H7 (cell line): ENCODE measurements at places on chromosomes 3 and 15. TPM values are rescaled to one million over a fixed set of nuclear protein-coding genes. Genes with fewer than 3 reads are reported as not detected.
A peak's percentile ranks its signal among the peaks of the same experiment; 100 is the strongest.

- peak; percentile 57 for DNase-seq
These were observed 220.7 kb downstream of the MEIS2 start for GRCh38 chr15:36879568-36880222.

GRCh38 chr3:194938845-194939531 is 253.3 kb downstream of the FAM43A start:
- no peak for DNase-seq

- DNase-seq: no peak
These were observed 33.5 kb downstream of the FAM98B start for GRCh38 chr15:38487378-38487777.

Gene TLR9
- not detected in 2 replicates for total RNA-seq

Gene C3orf85
- not detected in 2 replicates for total RNA-seq

DNA sequence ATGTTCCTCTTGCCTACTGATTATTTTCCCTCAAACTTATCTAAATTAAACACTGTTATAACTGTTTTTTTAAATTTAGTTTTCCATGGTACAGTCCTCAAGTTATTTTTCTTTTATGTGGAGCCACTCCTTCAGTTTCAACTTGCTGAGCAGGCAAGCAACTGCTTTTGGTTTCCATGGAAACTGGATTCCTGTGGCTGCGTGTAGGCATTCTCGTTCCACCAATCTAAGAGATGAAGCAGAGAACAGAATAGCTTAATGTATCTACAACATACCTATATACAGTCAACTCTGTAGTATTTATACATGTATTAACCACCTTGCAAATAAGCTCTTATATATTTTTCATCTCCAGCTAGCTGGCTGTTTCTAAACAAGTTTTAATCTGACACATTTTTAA is 25.8 kb upstream of the ANXA2 start:
- no peak for DNase-seq

Gene MKRN2OS
- total RNA-seq: not detected in 2 replicates

DNA sequence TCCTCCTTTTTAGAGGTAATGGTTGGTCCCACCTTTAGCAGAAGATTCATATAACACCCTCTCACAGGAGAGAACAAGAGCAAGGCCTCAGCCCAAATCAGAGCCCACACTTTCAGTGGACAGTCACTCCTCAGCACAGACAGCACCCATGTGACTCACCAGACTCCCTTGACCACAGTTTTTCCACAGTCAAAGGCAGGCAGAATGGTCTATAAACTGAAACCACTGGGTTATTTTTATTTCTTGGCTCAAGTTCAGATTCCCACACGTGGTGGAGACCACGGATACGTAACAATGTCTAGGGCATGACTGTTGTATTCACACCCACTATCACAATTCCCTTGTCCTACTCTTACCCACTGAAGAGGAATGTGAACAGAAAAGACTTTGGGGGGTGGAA is 237.8 kb upstream of the UBE2E1 start:
- DNase-seq: no peak

GRCh38 chr3:197795200-197795599 is 4.1 kb downstream of the LRCH3 start:
- no peak for DNase-seq

DNA sequence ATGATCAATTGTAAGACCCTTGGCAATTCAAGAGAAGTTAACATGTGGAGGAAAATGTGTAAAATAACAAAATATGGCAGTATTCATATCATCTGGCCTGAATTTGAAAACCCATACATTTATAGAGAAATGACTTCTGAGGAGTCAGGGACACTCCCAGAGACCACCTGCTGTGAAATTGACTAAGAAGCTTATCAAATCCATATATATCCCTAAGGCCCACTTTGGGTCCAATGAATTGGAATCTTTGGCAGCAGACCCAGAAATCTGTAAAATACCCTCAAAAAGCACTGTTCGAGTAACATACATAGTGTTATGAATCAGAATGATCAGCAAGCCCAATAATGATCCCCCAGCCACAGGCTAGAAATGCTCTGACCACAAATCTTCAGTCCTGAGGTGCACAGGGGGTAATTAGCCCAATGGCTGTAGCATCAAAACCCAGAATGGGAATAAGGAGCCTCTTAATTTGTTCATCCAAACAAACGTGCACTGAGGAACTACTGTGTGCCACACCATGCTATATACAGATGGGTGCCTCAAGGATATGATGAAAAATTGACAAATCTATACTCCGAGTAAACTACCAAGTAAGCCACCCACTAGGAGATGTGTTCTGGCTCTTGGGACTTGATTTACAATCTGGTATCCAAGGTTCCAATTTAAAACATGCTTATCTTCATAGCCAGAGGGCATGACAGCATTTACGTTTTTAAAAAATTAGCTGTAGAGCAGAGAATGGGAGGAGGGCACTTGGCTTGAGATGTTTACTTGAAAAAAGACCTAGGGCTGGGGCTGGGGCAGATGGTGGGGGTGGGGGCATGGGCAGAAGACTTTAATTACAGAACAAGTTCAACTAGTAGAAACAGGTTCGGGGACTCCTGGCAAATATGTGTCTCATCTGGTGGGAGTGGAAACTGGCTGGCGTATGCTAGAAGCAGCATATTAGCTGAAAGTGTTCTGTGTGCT is 9.1 kb upstream of the ARHGEF3 start:
- no peak for DNase-seq

GRCh38 chr3:184160456-184160855 is 5.3 kb downstream of the DVL3 start:
- peak; percentile 19 for DNase-seq

GRCh38 chr3:28335246-28335645 is 13.3 kb upstream of the ZCWPW2 start:
- no peak for DNase-seq

Gene GOLGA6L9
- 2.5 and 4.0 TPM in 2 replicates for total RNA-seq

GRCh38 chr15:32838338-32838737 is 120.5 kb downstream of the GREM1 start:
- no peak for DNase-seq

DNA sequence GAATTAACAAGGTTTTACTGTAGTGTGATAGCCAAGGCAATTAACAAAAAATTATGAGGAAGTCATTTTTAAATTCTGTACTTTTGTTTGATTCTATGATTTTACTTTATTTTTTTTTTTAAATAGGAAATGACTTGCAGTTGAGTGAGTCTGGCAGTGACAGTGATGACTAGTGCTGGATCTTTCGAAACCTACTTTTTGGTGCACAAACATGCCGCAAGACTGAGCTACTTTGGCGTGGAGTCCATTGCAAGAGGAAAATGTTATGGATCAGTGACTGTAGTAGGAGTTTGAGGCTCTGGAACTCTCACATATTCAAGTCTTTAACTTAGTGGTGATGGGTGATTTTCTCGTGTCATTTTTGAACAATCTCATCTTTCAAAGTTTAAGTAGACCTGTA is 11.6 kb downstream of the EAF1 start:
- DNase-seq: no peak

Gene CCDC13
- total RNA-seq: 0.48 TPM in 1 of 2 replicates, not detected in the other

GRCh38 chr3:97340940-97341339 is 423.6 kb upstream of the ARL6 start:
- DNase-seq: no peak

DNA sequence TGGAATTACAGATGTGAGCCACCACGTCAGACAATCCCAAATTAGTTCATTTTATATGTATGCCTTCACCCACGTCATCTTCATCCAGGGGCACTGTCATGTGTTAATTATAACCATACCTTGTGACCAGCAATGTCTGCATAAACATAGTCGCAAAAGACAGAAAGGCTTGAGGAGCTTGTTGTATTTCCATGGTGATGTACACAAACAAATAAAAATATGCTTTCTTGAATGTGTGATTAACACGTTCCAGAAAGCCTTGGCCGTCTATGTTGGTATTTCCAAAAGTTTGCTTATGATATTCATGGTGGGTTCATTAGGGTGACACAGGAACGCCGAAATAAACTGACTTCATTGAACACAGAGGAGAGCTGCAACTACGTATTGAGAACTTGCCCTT is 524.7 kb upstream of the ZNF717 start:
- no peak for DNase-seq

GRCh38 chr3:100641471-100642032 is 32.2 kb downstream of the ADGRG7 start:
- DNase-seq: no peak

DNA sequence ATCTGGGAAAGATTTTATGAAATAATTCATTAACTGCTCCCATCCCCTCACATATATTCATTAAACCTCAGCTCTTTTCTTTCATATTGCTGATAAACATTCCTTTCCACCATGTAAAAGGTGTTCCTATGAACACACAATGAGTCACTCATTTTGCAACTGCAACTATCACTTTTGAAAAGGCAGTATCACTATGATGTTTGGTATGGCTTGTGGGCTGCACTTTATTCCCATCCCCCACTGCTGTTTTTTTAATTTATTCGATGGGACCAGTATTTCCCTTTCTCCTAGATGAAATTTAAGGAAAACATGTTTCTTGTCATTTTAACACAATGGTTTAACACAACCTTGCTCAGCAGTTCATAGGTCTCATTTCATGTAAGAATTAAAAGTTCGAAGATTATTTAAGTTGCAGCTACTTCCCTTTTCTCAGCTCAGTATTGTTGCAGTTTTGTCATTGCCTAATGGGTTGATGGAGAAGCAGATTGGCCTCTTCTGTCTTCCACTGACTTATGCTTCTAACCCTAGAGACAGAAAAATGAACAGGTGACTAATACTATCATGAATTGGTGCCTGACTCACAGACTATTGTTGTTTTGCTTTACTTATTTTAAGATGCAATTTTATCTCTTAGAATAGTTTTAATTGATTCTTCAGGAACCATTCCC is 280.3 kb downstream of the ZPLD1 start:
- no peak for DNase-seq

Gene WHAMM
- 1.0 and 1.9 TPM in 2 replicates for total RNA-seq

- DNase-seq: no peak
These were observed 41.6 kb upstream of the STRIT1 start for GRCh38 chr3:155334914-155335723.

Gene DUT
- 72.9 and 75.5 TPM in 2 replicates for total RNA-seq

Gene MOBP
- 0.48 and 1.0 TPM in 2 replicates for total RNA-seq

DNA sequence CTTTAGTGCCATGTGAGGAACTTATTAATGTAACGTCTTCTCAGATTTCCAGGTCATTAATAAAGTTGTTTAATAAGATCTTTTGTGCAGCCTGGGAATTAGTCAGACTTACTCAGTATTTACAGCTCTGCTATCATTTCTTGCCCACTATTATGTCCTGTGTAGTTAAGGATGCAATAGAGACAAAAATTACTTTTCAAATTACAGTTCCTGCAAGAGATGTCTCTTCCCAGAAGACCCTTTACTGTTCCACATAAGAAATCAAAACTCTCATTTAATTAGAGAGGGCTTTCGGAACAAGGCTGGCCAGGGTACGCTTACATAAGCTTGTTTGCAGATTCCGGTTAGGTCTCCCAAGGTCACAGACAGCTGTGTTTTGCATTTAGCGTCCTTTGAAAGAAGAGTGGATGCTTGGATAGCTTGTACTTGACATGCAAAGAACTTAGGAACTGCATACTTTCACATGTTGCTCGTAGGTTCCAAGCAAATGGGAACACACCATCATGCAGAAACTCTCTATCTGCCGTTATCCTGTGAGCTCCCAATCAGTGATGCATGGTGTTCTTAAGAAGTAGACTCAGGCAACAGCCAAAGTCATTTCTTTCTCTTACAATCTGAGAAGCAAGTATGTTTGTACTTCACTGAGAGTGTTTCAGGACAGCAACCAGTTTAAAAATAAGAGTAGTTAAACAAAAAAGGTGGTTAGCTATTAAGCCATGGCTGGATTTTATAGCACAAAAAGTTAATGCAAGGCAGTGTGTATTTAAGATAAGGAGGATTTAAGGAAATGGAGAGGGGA is 37.4 kb downstream of the FILIP1L start:
- DNase-seq: no peak

DNA sequence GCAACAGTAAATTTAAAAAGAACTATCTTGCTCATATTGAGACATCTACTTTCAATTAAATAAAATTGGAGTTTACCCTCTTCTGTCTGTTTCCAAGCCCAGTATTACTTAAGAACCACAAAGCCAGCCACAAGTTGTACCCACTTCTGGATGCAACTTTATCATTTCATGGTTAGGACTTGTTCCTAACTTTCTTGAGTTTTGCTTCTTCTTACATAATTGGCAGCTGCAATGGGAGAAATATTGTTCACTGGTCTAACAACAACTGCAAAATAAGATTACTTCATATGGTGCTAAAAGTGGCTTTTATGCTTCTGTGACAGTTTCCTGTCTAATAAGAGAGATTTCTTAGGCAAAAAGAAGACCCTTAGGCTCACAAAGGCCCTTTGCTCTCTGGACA is 240.6 kb downstream of the OTOL1 start:
- no peak for DNase-seq
